ENCODE measurements at places on chromosomes 4 and X.
A peak's percentile ranks its signal among the peaks of the same experiment; 100 is the strongest.

- DNase-seq = peak; percentile 23
Measured at GRCh38 chr4:71382900-71383560, 44.2 kb downstream of the SLC4A4 start.

- no peak for DNase-seq
Measured at GRCh38 chrX:49978176-49978575, 55.8 kb downstream of the CLCN5 start.

DNA sequence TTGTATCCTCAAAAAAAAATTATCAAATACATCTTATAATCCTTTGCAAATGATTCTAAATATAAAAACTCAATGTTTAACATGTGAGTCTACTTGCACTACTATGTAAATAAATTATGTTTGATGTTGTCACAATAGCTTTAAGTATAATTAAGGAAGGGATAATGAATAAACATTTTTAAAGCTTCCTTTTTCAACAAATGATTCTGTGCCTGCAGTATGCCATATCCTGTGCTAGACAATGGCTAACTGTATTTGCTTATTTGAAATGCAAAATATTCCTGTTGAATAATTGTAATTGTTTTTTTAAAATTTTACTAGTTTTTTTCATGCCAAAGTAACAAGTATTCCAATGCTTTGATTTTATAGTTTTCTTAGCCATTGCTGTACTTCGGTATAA, 59.0 kb upstream of the NDUFC1 start:
- no peak for DNase-seq

DNA sequence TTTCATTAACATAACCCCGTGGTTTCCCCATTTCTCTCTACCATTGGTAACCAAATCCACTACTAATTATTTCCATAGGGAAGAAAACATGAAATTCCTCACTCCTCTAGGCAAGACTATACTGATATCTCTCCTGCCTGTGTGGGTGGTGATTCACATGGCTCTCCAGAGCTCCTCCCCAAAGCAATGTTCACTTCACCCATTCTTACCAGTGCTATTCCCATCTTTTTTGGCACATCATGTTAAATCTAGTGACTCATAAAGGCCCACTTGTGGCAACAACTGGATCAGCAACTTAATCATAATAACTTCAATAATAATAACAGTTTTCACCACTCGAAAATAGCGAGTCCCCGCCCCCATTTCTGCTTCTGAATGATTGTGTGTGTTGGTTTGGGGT, 6.1 kb upstream of the HCCS start:
- DNase-seq = no peak

DNA sequence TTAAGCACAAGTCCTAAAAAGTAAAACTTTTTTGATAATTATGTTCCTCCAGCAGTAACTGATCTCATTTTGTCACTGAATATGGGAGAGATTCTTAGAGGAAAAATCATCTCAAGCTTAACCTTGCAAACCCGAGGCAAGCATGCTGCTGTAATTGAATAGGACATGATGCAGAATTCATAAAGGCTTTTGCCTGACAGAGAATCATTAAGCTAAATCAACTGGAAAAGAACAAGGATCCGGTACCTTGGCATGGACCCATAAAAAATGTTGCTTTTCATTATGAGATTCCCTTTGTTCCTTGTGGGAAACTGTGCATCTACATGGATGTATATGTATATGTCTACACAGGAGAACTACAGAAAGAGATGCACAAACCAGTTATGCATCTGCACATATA, 149.1 kb downstream of the PAPSS1 start:
- no peak for DNase-seq

- no peak for DNase-seq
Measured at GRCh38 chr4:99651811-99652485, 5.7 kb downstream of the C4orf54 start.

DNA sequence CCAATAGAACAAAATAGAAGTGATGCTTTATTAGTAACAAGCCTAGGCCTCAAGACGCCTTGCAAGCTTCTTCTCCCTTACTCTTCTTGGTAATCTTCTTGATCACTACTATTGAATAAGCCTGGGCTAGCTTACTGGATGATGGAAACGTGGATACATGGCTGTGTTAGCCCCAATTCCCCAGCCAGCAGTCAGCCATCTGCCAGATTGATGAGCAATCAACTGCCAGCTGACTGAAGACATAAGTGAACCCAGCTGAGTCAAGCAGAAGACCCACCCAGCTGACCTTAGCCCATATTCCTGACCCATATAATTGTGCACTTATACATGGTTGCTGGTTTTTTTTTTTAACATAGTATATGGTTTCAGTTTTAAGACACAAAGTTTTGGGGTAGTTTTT, 130.4 kb downstream of the DHX15 start:
- DNase-seq = no peak

- DNase-seq = peak; percentile 59
Measured at GRCh38 chr4:74267998-74268606, 40.2 kb upstream of the EPGN start.

DNA sequence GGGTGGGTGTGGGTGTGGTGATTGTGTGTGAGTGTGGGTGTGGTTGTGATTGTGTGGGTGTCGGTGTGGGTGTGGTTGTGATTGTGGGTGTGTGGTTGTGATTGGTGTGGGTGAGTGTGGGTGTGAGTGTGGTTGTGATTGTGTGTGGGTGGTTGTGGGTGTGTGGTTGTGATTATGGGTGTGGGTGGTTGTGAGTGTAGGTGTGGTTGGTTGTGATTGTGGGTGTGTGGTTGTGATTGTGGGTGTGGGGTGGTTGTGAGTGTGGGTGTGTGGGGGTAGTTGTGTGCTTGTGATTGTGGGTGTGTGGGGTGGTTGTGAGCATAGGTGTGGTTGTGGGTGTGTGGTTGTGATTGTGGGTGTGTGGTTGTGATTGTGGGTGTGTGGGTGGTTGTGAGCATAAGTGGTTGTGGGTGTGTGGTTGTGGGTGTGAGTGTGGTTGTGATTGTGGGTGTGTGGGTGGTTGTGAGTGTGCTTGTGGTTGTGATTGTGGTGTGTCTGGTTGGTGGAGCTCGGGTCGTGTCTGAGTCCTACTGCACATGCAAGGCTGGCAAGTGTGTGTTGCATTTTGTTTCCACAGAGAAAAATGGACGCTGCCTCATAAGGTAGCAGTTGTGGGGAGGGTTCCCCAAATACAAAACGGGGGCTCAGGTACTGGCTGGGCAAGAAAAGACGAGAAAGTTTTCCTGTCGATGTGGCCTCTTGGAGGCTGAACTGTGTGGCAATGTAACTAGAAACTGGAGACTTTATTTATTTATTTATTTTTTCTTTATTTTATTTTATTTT, 116.7 kb downstream of the UBE2K start:
- no peak for DNase-seq

- DNase-seq = peak; percentile 94
Measured at GRCh38 chrX:149540131-149540620, 636 bp upstream of the EOLA1 start.

- peak; percentile 4 for DNase-seq
Measured at GRCh38 chr4:117400039-117400835, 314.9 kb upstream of the TRAM1L1 start.

- DNase-seq = no peak
Measured at GRCh38 chrX:11285651-11286050, 7.6 kb upstream of the AMELX start.

- no peak for DNase-seq
Measured at GRCh38 chr4:124435274-124435950, 277.1 kb downstream of the ANKRD50 start.

DNA sequence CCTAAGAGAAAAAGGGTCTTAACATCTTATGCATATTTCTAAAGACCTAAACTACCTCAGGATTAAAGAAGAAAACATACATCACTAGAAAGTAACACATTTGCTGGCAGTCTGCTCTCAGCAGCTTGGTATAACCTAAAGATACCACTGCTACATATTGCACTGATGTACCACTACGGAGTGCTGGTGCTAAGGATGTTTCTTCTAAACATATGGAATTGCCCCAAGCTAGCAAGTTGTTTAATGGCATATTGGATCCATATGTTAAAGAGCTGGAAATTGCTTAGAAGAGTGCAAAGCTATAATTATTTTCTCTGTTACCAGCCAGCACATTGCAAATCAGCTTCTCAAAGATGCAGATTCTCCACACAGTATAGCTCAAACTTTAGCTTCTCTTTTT, 436.5 kb upstream of the GALNTL6 start:
- DNase-seq = no peak

DNA sequence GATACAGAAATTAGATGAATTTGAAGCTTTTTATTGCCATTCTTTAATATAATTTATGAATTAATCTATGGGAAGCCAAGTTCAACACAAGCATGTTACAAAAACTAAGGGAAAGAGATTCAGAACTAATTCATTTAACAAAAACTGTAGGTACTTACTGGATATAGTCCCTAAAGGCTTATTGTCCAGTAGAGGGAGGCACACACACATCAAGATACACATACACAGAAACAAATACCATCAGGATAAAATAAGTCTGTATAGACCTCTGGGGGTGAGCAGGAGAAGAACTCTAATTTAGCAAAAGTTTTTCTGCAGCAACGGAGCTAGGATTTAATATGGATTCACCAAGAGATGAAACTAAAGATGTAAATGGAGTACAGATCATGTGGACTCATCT, 83.0 kb upstream of the IL13RA1 start:
- peak; percentile 60 for DNase-seq

- no peak for DNase-seq
Measured at GRCh38 chr4:177436456-177436855, 5.8 kb downstream of the AGA start.

DNA sequence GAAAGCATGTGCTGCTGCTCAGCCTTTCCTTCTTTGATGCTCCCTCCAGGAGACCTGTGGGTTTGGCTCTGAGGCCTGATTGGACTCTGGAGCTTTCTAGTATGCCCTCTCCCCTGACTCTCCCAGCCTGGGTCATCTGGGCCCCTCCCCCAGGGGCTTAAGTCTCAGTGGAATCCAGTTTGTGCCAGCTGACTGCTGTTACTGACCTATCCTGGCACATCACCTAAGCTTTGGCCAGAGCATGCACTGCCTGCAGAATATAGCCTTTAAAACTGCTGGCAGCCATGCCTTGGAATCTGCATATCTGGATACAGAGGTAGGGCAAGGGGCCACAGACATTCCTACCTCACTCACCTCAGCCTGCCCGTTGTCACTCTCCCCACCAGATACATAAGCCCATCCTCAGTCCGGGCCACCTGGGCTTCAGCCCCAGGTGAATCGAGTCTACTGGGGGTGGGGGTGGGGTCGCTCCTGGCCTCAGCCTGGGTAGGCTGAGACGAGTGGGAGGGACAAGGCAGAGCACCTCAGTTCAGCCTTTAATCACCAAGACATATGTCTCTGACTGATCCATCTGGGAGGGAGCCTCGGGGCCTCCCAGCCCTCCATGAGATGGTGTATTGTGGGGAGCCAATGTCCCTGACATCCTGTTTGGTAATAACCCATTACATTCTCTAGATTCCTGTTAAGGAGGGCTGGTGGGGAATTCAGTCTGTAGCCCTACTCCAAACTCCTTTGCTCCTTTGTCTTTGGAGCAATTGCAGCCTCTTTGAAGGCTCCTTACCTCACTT, 61.2 kb downstream of the STARD8 start:
- no peak for DNase-seq

DNA sequence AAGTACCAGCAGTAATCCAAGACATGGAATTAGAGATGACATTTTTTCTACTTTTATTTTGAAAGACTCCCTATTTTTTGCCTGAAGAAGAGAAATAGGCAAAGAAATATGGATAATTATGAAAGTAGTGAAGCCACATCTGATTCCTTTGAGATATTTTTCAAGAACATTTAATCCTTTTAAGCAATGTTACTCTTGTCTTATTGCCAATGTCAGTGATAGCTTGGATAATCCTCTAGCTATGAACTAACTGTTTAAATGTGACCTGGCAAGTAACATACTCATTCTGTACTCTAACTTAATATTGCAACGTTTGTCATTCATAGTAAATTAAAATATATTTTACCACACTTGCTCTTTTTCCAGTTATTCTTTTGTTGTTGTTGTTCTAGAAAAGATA, 181.3 kb downstream of the VEGFC start:
- no peak for DNase-seq

DNA sequence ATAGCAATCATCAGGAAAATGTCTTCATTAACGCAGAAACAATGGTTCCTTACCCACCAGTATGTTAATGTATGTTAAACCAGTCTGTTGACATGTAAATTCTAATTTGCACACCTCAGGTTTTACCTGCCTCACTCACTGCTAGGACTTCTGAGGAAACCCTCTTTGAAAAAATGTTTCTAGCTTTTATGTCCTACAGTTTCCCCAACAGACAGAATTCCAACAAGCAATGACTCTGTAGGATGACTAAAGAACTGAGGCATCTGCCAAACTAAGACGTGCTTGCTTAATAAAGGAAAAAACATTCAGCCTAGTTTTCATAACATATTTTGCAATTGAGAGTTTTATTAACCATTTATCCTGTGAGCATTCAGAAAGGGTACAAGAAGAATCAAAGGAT, 20.6 kb upstream of the SOX3 start:
- DNase-seq = no peak

DNA sequence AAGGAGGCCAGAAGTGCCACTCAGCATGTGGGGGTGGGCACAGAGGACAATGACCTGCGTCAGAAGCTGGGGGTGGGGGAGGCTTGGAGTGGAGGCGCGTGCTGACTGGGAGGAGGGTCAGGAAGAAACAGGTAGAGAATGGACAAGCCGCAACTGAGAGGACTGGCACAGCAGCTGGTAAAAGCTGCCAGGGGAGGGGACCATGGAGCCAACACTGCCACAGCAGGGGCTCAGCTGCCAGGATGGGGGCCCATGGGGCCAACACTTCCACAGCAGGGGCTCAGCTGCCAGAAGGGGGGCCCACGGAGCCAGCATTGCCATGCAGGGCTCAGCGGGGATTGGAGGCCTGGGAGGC, 19.1 kb downstream of the RNF212 start:
- DNase-seq = no peak

GRCh38 chrX:40039887-40040286, 57.9 kb downstream of the BCOR start:
- no peak for DNase-seq

GRCh38 chrX:68801737-68802290, 27.0 kb upstream of the EFNB1 start:
- DNase-seq = no peak

DNA sequence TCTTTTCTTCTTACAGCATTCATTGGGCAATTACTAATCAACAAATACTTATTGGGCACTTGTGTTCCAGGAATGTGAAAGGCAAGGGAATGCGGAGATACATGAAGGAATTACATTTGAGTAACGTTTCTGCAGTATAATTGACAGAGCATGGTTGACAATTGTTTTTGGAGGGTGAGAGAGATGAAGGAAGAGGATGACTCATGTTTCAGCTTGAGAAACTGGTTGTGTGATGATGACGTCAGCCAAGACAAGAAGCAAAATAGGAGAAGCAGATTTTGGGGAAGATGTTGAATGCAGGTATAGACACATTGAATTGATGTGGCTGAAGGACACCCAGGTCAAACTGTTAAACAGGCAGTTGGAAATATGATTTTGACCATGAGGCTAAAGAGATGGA, 8.0 kb upstream of the CPEB2 start:
- DNase-seq = no peak

- DNase-seq = no peak
Measured at GRCh38 chr4:60384516-60384915, 815.6 kb upstream of the ADGRL3 start.

- no peak for DNase-seq
Measured at GRCh38 chrX:150573702-150574101, 5.3 kb downstream of the MTM1 start.
